ENCODE measurements at places on chromosomes 6 and 20.

- no peak for DNase-seq
Measured at GRCh38 chr6:2940010-2940850, 31.1 kb downstream of the SERPINB6 start.

DNA sequence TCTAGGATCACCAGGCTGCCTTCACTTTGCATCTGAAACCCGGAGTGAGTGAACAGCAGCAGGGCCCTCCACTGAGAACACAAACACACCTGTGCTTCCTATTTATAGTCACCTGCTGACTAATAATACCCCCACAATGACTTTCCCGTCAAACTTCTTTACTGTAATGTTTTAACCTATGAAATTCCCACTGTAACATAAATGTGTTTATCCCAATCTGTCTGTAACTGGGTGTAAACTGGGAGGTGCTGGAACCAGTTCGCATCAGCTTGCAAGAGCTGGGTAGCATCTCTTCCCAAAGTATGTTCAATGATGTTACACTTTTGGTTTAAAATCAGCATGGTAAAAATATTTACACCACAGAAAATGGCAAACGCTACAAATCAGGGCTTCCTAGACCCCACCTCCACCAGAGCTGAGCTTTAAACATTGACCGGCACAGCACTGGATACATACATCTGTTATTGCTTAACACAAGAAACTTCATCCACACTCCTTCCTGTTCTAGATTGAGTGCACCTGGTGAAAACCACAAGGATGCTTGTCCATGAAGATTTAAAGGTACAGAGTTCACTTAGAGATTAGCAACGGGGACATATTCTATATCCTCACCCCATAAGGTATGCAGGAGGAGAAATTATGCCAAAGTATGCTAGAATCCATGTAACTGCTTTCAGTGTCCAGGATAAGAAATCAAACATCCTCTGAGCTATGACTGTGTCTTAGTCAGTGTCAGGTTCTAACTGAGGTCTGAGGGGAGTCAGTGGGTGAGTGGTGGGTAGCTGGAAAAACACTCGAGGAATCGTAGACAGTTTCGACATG, 79.0 kb downstream of the ALDH8A1 start:
- no peak for DNase-seq

GRCh38 chr6:157143171-157143889, 180.0 kb downstream of the TMEM242 start:
- DNase-seq, result no peak

DNA sequence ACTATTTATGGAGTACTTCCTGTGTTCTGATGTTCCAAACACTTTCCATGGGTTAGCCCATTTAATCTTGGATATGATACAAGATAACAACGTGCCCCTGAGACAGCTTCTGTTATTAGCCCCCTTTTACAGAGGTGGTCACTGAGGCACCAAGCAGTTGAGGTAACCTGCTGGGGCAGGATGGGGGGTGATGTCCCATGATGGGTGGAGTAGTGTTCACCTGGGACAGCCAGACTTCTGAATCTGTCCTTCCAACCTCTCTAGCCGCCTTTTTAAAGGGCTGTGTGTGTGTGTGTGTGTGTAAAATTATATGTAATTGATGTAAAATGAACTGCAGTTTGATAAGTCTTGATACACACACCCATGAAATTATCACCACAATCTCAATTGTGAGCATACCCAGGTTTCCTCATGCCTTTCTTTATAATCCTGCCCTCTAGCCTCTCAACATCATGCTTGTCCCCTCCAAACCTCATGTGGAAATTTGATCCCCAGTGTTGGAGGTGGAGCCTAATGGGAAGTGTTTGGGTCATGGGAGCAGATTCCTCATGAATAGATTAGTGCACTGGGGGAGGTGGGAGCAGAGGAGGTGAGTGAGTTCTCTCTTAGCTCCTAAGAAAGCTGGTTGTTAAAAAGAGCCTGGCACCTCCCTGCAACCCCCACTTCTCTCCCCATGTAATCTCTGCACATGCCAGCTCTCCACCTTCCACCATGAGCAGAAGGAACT, 39.2 kb downstream of the PLAGL2 start:
- no peak for DNase-seq

DNA sequence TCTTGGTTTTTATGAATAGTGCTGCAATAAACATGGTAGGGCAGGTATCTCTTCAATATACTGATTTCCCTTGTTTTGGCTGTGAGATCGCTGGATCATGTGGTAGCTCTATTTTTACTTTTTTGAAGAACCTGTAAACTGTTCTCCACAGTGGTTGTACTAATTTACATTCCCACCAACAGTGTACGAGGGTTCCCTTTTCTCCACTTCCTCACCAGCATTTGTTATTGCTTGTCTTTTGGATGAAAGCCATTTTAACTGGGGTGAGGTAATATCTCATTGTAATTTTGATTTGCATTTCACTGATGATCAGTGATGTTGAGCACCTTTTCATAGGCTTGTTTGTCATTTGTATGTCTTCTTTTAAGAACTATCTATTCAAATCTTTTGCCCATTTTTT, 8.0 kb upstream of the ARG1 start:
- no peak for DNase-seq
